Motor neuron (in vitro differentiated cells): ENCODE measurements at places on chromosomes 5 and 9. TPM values are rescaled to one million over a fixed set of nuclear protein-coding genes. Genes with fewer than 3 reads are reported as not detected.

GRCh38 chr9:137070906-137071275 lies 534 bp upstream of the SAPCD2 start:
- ATAC-seq: peak; percentile 23

DNA sequence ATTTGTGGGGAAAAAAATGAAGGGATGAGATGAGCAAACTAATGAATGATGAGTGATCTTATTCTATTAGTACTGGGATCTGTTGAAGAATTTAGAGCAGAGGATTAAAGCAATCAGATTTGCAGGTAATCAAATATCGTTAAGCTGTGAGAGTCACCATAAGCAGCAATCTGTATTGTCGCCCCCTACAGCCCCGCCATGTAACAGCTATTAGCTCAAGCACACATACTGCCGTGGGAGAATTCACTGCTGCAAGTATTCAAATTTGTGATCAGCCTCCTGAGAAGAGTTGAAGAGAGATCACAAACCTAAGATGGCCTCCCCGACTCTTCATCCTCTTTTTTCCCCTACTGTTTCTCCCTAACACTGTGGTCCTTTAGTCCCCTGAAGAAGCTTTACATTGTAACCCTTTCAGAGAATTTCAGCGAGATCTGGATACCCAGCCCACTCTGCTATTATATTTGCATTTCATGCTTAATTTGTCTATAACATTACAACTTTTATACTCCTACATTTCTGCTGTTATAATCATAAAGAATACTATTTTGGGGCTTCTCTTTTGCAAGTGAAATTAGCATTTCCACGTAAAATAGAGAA lies 28.5 kb upstream of the PHF24 start:
- ATAC-seq: no peak

The AGXT2 gene
- not detected in 2 replicates for total RNA-seq

DNA sequence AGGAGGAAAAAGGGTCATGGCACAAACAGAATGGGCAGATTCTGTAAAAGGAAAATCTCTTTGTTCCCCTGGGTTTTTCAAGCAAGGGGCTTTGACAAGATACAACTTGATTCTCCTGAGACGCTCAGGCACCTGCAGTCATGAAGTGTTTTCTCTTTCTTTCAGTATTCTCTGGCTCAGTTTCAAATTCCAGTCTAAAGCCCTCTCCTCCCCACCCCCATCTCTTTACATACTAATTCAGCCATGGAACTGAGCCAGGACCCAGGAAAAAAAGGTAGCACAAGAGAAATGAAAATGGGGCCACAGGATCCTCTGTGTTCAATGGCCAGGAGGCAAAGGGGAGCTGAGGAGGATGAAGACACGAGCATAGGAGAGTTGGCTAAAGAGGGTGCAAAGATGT lies 408.4 kb downstream of the SPOCK1 start:
- ATAC-seq: peak; percentile 25

- ATAC-seq: no peak
Observed at GRCh38 chr9:4349816-4350418, 50.0 kb upstream of the GLIS3 start.

DNA sequence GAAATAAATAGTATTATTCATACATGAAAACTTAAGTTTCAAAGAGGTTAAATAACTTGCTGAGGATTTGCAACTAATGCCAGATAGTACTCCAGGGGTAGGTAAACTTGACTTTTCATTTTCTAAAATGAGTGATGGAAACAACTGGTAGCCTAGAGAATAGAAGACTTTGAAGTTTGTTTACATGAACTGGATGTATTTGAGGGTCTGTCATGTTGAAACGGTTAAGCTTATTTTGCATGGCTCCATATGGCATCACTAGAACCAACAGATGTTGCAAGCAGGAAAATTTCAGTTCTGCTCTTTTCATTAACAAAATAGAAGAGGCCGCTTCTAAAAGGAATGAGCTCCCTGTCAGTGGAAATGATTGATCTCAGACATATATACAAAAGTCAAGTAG lies 105.1 kb upstream of the SGCD start:
- ATAC-seq: no peak

- no peak for ATAC-seq
Observed at GRCh38 chr9:110536822-110537221, 42.7 kb downstream of the SVEP1 start.

GRCh38 chr9:106960258-106960657 lies 97.3 kb downstream of the ZNF462 start:
- no peak for ATAC-seq

GRCh38 chr9:85515021-85515420 lies 226.7 kb downstream of the AGTPBP1 start:
- no peak for ATAC-seq

The SEC24A gene
- total RNA-seq: 17.6 and 19.2 TPM in 2 replicates

DNA sequence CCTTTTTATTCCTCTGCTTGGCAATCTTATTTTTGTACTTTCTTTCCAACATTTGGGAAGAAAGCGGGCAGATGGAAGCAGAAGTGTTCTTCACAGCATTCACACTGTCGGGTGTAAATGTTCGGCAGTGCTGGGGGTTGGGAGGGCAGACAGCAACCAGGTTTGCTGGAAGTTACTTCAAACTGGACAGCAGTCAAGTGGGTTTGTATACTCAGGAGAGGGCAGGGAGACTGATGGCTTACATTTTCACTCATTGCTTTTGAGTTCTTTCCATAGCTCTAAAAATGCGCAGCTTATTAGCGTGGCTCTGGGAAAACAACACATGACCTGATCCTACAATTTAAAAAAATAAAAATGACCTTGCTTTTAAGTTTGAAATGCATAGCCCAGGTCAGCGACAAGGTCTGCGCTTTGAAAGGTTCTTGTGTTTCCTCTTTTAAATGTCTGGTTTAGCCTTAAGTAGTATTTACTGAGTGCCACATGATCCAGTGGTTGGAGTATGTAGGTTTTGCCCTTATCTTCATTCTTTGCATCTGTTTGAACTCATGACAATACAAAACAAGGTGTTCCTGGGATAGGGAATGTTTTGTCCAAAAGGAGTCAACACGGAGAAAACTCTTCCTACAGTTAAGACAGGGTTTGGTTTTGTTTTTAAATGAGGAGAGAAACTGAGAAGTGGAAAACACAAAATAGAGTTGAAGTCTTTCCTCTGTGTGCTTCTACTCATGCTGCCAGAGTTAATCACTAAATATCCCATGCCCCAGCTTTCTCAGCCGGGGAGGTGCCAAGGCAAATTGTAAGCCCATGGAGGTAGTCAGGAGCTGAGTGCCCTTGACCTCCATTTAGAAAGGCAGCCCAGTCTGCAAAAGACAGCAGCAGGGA lies 132.7 kb upstream of the DMRT1 start:
- peak; percentile 41 for ATAC-seq

The NPR2 gene
- total RNA-seq: 5.5 and 5.8 TPM in 2 replicates

DNA sequence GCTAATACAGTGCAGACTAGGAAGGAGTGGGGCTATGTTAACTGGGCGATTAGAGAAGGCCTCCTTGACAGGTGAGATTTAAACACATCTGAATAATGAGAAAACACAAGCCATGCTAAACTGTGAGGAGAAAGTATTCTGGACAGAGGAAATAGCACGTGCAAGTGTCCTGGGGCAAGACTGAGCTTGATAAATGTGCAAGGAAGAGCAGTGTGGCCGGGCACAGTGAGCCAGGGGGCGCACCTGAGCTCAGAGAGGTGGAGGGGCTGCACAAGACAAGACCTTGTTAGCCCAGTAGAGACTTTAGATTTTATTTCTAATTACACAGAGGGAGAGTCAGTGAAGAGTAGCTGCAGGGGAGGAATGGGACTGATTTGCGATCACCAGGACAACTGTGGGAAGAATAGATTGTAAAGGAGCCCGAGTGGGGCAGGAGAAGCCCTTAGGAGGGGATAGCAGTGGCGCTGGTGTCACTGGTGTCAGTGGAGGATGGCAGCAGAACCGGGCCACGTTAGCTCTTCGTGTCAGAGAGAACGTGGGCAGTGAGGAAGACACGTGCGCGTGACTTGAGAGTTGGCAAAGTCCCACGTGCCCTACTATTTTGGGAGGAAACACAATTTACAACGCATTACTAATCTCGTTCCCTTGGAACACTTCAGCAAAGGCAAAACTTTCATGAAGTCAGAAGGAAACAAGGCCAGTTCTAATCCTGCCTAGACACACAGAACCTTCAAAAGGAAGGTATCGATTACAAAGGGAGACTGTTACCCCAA lies 17.9 kb upstream of the C5orf47 start:
- no peak for ATAC-seq

GRCh38 chr5:127840198-127840524 lies 137.0 kb downstream of the CCDC192 start:
- no peak for ATAC-seq

- ATAC-seq: no peak
Observed at GRCh38 chr5:77259476-77259875, 49.0 kb downstream of the PDE8B start.

The ANKRD34B gene
- 0.19 TPM in 1 of 2 replicates, not detected in the other for total RNA-seq

DNA sequence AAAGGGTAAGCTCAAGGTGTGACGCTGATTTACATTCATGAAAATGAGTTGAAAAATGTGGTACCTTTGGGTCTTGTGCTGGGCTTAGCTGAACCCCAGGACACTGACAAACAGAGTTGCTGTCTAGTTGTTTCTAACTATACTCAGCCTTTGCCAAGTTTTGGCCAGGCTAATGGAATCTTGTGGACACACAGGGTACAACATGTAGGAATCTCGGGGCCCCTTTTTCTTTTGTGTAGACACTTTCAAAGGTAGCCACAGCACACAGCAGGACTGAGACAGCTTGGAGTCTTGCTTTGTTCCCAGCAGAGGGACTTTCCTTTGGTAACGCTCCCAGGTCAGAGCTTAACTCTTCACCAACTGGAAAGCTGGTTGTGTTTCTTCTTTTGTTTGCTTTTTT lies 7.8 kb downstream of the LIX1 start:
- no peak for ATAC-seq

DNA sequence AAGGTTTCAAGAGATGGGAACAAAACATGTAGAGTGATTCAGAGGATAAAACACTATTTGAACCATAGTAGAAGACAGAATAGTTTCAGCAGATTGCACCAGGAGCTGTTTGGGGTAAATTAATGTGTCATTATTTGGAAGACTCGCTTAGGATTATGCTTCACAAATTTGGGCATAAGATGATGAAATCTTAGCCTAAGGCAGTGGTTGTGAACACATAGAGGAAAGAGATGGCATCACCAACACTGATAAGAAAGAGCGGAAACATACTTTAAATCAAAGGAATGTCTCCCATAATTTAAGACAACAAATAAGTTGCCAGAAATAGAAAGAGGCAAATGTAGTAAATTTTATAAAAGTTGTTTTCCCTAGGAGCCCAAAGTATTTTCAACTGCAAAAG lies 66.1 kb upstream of the TBCA start:
- no peak for ATAC-seq

The RABL6 gene
- total RNA-seq: 33.9 and 37.1 TPM in 2 replicates

The PTPRD gene
- 42.1 and 72.6 TPM in 2 replicates for total RNA-seq

DNA sequence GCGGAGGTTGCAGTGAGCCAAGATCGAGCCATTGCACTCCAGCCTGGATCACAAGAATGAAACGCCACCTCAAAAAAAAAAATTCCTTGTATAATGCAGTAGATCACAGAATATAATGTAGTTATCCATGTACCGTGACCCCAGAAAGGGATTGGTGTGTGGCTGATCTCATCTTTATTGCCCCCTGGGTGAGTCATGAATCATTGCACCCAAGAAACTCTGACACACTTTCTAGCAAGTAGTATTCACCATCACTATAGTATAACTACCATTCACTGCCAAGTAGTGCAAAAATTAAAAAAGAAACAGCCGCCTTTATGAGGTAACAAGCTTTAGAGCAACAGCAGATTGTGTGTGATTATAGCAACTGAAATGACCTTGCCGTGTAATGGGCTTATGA lies 23.7 kb upstream of the ANKH start:
- no peak for ATAC-seq

- ATAC-seq: no peak
Observed at GRCh38 chr9:70114898-70115297, 71.2 kb downstream of the MAMDC2 start.

DNA sequence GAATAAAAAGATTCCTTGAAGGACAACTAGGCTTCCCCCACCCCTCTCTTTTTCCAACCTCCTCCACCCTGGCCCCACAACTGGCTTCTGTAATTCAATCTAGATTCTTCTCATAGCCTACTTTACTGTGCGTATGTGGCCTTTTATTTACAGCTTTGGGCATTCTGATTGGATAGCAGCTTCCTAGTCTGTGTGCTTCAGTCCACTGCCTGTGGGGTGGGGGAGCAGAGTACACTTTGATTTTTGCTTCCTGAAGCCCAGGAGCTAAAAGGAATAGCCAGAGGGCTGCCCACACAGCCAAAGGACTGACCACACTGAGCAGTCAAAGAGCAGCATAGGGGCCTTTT lies 30.4 kb downstream of the RUSC2 start:
- ATAC-seq: no peak

The FOXD4 gene
- 1.5 and 2.3 TPM in 2 replicates for total RNA-seq

DNA sequence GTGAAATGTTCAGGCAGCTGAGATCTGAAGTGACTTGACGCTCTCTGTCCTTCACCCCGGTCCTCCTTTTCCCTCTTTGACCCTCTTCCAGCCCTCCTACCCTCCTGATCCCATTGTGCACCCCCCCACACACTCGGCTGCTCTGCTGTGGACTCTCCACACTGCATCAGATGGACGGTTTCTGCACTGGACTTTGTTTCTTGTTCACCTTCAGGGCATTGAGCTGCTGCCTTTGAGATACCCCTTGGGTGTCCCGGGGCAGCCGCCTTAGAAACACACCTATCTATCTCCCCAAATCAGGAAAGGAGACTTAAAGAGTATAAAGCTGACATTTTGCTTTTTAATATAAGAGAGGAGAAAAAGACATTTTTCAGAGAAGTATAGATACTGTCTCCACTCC lies 27.5 kb downstream of the AMBP start:
- no peak for ATAC-seq

The TXNDC8 gene
- total RNA-seq: not detected in 2 replicates

GRCh38 chr5:37495668-37496347 lies 116.7 kb downstream of the WDR70 start:
- no peak for ATAC-seq

DNA sequence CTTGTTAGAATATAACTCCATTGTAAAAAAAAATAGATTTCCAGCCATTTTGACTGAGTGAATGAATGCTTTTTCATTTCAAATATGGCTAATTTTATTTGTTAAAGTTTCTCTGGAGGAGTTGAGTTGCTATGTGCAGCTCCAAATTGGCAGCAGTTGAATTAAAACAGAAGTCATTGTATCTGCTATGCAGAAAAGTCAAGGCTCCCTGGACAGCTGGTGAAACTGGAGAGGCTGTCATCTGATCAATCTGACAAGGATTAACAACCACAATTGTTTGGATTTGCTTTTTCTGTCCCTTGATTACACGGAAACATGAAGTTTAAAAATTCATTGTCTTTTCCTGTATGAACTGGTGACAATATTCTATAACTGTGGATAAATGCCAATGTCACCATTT lies 713.9 kb downstream of the EFNA5 start:
- ATAC-seq: no peak

DNA sequence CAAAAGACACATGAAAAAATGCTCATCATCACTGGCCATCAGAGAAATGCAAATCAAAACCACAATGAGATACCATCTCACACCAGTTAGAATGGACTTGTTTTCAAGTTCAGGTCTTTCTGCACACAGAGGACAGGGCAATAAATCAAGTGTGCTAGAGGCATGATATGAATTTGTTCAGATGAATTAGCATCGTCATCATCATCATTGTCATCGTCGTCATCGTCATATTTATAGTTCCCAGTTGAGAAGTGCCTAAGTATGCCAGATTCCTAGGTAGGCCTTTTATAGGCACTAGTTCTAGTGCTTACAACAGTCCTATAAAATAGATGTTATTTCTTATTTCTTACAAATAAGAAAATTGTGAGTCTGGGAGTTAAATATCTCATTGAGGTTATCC lies 34.7 kb upstream of the RASEF start:
- ATAC-seq: no peak
